Heart left ventricle (tissue), 16 donors: ENCODE measurements at places on chromosomes 13 and 19.
A peak's percentile ranks its signal among the peaks of the same experiment; 100 is the strongest.

DNA sequence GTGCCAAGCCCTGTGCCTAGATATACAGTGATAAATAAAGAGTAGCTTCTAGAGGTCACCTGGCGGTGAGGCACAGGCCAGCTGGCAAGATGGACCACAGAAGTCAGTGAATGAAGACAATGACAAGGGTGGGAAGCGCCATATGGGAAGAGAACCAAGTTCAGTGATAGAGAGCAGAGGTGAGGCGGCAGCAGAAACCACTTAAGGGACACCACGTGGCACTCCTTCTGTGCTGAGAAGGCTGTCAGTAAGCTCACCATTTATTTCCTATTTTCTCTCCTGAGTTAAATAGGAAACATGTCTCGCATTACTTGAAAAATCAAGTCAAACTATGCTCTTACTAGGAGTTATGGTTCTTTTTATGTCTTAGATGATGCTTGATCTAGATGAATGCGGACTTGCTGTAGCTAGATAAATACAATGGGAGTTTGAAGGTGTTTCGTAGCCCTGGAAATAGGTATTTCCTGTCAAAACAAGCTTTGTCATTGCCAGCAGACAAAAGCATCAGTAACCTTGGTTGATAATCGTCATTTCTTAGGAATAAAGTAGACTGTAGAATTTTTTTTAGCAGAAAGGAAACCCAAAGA lies 17.8 kb downstream of the ALOX5AP start:
- no peak for DNase-seq

DNA sequence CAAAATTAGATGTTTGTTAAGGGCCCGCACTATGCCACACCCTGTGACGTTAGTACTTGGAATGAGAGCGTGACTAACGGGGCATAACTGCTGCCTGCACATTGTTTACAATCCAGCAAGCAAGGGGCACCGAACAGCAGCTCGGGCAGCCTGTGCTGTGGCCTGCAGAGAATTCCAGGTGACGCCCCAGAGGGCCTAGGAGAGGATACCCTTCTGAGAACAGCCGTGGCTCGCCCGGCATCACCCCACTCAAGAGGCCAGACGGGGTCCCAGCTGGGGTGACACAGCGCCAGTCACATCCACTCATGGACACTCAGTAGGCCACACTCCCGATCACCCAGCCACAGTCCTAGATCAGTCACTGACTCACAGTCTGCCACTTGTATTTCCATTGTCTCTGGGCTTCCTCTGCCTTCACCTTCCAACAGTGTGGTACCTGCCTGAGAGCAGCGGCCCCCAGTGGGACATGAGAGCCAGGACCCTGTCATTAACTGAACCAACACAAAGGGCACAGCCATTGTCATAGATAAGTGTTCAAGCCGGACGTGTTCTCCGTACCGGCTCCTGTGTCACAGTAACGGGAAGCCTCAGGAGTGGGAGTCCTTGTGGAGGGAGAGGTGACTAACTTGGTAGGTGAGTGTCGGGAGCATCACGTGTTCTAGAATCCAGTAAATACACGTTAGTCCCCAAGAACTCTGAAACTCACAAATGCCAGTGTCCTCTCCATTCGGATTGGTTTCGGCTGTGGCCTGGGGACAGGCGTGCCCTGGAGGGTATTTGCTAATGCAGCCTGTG lies 7.5 kb downstream of the ZNF331 start:
- DNase-seq: no peak

DNA sequence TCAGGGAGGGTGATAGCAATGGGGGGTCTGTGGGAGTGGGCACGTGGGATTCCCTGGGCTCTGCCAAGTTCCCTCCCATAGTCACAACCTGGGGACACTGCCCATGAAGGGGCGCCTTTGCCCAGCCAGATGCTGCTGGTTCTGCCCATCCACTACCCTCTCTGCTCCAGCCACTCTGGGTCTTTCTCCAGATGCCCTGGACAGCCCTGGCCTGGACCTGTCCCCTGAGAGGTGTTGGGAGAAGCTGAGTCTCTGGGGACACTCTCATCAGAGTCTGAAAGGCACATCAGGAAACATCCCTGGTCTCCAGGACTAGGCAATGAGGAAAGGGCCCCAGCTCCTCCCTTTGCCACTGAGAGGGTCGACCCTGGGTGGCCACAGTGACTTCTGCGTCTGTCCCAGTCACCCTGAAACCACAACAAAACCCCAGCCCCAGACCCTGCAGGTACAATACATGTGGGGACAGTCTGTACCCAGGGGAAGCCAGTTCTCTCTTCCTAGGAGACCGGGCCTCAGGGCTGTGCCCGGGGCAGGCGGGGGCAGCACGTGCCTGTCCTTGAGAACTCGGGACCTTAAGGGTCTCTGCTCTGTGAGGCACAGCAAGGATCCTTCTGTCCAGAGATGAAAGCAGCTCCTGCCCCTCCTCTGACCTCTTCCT lies 9.3 kb upstream of the CEACAM7 start:
- no peak for DNase-seq

- peak; percentile 46 for DNase-seq
Measured at GRCh38 chr19:48152551-48152950, 17.6 kb downstream of the LIG1 start.

DNA sequence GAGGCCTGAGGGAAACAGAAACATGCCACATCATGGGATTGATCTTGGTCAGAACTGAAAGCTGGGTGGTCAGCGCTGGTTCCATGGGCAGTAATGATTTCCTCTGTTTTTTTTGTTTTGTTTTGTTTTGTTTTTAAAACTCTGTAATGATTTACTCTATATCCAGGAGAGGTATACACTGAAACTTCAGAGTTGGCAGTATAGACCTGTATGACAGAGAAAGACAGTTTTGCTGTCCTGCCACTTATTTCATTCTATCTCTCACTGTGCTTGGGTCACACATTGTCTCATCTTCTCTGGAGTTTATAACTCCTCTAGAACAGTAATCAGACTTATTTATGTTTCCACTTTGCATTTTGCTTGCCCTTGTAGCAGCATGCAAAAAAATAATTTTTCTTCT lies 105.1 kb upstream of the SLITRK1 start:
- DNase-seq: no peak

GRCh38 chr13:43307921-43308433 lies 284.6 kb downstream of the DNAJC15 start:
- peak; percentile 75 for DNase-seq

DNA sequence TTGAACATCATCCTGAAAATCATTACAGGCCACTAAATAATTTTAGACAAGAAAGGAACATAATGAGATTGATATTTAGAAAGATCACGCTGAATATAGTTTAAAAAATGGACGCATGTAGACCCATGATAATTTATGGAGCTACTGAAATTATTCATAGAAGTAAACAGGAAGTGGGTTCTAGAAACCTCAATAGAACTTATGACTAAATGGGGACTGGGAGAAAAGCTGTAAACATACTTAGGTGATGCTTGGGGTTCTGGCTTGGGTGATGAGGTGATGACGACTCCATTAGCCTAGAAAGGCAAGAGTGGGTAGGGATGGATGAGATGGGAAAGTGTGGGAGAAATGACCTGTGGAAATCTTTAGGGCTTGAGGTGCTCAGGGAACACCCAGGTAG lies 484.0 kb downstream of the MYO16 start:
- DNase-seq: no peak
